Left lung (tissue), 14 donors: ENCODE measurements at places on chromosomes 13 and 19. TPM values are rescaled to one million over a fixed set of nuclear protein-coding genes. Genes with fewer than 3 reads are reported as not detected.
A peak's percentile ranks its signal among the peaks of the same experiment; 100 is the strongest.

DNA sequence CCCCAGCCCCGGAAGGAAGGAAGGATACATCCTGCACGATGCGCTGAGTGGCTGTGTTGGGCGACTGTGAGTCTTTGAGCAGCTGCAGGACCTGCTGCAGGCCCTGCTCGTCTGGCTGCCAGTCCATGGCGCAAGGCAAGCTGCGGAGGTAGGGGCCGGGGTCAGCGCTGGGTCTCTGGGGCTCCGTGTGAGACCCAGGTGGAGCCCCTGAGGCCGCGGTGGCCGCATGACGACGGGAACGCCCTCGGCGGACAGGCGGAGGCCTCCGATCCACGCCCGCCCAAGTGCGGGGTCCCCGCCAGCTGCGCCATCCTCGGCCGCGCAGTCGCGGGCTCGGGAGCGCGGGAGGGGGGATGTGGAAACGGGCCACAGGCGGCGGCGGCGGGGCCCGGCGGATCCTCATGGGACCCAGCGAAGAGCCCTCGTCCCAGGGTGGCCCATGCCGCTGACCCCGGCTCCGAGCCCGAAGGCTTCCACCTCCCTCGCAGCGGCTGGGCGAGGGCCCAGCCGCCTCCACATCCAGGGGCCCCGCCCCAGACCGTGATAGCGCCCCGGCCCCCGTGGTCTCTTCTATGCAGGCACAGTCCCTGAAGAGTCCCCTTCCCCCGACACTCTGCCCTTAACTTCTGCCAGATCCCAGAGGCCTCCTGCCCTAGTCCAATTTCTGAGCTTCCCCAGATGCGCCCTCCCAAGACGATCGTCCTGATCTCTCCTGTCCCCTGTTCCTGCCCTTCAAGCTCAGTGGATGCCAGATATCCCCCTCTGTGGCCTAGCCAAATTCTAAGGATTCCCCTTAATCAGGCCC, 2.7 kb downstream of the TNPO2 start:
- peak; percentile 13 for DNase-seq

DNA sequence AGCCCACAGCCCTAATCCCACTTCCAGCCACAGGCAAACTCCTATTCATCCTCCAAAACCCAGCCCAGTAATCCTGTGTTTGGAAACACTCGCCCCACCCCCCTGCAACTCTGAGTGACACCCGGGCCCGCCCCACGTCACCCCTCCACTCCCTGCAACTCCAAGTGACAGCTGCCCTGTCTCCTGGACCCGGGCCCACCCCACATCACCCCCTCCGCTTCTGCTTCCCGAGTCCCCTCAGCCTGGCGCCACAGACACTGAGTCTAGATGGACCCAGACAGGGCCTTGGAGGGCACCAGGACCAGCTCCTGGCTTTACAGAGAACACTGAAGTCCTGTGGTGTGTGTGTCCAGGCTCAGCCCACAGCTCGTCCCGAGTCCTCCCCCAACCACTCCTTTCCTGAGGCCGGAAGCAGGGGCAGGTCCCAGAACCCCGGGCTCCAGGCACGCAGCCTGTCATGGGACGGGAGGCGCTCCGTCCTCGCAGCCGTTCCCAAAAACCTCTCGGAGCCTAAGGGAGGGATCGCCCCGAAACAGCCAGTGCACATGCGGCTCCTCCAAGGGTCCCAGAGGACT, 7.7 kb downstream of the REXO1 start:
- no peak for DNase-seq

DNA sequence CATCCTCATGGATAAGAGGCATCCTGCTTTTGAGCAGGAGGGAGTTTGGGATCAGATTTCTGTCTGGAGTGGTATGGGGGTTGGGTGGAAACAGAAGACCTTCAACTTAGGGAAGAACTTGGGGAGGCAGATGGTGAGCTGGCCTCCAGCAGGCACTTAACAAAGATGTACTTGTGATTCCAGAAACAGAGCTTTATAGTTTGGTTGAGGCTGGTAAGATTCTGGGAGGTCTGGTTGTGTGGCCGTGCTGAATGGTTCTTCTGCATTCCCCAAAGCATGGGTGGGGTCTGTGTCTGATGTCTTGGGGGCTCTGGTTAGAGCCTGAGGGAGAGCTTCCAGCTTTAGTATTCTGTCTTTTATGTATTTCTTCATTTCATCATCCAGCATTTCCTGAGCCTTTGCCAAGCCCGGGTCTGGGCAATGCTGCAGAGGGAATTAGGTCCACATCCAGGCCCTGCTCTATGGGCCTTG, 4.8 kb downstream of the MEGF8 start:
- DNase-seq = no peak

DNA sequence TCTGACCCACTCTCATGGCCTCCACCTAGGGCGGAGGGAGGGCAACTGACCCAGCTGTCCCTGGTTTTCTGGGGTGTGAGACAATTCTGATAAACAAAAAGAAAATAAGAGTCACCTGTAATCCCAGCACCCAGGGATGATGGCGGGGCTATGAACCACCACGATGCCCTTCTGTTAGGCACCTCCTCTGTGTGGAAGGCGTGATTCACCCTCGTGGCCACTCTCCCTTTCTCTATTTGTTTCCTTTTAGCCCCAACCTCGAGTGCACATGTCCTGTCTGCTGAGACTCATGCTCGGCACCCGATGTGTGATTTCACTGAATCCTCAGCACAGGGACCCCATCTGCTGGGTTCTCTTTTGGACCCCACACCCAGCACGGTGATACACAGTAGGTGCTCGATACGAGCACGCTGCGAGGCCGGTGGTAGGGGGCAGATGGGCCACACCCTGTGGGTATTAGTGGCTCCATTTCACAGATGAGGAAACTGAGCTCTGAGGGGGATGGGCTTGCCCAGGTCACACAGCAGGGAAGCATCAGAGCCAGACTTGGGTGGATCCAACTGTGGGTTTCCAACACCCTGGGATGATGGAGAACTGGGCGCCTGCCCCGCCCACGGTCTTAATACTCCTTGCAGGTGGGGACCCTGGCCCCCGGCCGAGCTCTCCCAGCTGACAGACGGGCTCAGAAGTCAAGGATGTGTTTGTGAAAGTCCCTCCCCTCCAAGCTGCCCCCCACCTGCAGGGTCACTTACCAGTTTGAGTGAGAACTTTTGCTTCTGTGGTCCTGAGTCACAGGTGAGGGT, 24.9 kb downstream of the VRK3 start:
- no peak for DNase-seq

- DNase-seq = no peak
Measured at GRCh38 chr13:23792680-23793079, 96.5 kb downstream of the MIPEP start.

DNA sequence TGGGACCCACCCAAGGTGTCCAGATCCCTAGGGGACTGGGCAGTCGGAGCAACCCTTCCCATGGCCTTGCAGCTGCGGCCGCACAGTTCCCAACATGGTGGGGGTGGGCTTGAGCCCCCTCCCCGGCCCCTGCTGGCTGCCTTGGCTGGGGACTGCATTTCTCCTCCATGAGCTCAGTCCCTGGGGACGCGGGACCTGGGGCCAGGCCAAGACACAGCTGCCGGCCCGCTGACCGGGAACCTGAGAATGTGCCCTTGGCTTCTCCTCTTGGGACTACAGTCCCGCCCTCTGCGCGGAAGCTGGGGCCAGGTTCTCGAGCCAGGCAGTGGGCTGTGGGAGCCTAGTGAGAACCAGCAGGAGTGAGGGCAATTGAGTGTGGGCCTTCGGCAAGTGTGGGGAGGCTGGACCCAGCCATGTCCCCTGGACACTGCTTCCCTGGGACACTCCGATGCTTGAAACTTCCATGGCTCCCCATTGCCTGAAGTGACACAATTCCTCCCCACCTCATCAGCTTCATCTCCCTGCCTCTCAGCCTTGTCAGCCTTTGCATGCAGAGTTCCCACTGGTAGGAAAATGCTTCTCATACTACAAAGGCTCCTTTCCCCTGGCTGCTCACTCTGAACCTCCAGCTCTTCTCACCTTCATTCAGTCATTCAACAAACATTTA, 13.1 kb upstream of the NOTCH3 start:
- no peak for DNase-seq

DNA sequence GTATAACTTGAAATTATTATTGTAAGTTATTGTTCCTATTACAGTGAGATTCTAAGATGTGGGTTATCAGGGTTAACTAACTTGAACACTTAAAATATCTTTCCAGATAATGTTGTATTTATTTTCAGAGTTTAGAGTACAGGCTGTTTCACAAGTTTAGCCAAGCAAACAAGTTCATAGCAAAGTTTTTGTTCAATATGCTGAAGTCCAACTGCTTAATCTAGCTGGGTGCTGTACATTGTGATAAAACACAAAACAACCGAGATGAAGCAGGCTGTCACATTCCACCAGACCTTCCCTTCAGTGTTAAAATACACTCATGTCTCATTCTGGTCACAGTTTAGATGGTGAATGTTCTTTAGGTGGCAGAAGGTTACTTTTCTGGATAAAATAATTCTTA, 148.0 kb upstream of the PCDH20 start:
- DNase-seq = no peak

GRCh38 chr13:52348983-52349780, 56.8 kb downstream of the THSD1 start:
- DNase-seq = no peak

GRCh38 chr13:110562036-110562597, 595 bp upstream of the RAB20 start:
- DNase-seq = no peak

GRCh38 chr19:13417054-13417453, 89.2 kb downstream of the CACNA1A start:
- DNase-seq = no peak

GRCh38 chr13:105952973-105953290, 582.5 kb downstream of the EFNB2 start:
- no peak for DNase-seq

- no peak for DNase-seq
Measured at GRCh38 chr13:48770372-48770771, 116.6 kb downstream of the CYSLTR2 start.

DNA sequence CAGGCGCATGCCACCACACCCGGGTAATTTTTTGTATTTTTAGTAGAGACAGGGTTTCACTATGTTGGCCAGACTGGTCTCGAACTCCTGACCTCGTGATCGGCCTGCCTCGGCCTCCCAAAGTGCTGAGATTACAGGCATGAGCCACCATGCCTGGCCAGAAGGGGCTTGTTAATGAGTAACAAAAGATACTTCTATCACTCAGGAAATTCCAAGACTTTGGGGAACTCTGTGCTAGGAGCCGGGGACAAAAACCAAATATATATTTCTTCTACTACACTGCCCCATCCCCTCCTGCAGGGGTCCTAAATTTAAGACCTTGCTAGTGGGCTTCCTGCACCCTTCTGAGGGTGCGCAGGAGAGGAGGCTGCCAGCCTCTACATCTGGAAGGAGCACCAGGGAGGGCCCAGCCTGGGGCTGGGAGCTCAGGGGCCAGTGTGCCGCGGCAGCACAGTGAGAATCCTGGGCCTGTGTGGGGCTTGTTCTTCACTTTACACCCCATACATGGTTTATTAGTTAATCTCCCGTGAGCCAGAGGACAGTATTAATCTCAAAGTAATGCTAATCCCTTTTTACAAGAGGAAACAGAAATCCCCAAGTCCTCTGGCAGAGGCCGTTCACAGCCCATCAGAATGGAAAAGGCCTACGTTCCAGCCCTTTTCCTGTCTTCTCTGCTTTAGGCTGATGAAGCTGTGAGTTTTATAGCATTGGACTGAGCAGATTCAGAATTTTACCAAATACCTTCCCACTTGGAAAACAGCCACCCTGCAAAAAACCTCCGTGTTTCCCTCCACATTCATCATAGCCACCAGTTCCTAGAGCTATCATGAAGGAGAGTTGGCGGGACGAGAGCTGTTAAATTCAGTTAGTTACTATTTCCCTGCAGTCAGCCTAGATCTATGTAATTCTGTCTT, 44.4 kb upstream of the NPAS1 start:
- no peak for DNase-seq

GRCh38 chr19:29665215-29665825, at the start of gene PLEKHF1:
TSS of gene PLEKHF1 (plus strand) at chr19:29665461. CDS start at chr19:29673840, 8,379 bp downstream.
- DNase-seq = peak; percentile 83

DNA sequence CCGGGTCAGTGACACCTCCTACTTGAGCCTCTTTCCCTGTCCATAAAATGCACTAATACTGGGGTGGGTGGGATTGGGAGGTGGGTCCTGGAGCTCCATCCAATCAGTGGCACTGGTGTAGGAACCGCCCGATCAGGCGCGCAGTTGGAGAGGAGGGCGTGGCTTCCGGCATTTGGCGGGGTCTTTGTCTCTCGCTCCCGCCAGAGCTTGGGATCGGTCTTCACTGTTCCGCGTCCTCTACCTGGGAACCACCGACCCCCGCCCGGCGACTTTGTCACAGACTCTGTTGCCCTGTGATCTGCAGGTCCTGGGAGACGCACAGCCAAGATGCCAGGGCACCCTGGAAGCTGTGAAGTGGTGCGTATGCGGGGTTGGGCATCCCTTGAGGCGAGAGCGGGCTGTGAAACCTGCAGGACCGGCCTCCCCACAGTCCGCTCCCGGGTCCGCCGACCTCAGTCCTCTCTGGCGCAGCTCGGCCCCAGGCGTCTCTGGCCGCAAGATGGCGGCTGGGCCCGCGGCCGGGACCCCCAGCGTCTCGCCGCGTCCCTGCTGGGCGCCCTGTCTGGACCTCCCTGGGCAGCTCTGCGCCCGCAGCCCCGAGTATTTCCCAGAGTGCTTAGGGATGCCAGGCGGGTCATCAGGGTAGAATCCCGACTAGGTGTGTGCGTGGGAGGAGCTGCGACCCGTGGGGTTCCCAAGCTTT, 41.6 kb upstream of the ZNF730 start:
- DNase-seq = peak; percentile 83

GRCh38 chr19:40703029-40703755, 12.7 kb upstream of the NUMBL start:
- DNase-seq = no peak

- DNase-seq = no peak
Measured at GRCh38 chr13:112624602-112625430, 36.9 kb upstream of the TUBGCP3 start.

- DNase-seq = no peak
Measured at GRCh38 chr13:48866249-48866648, 109.5 kb upstream of the FNDC3A start.

GRCh38 chr19:42634409-42635232, 39.9 kb upstream of the CEACAM8 start:
- no peak for DNase-seq

DNA sequence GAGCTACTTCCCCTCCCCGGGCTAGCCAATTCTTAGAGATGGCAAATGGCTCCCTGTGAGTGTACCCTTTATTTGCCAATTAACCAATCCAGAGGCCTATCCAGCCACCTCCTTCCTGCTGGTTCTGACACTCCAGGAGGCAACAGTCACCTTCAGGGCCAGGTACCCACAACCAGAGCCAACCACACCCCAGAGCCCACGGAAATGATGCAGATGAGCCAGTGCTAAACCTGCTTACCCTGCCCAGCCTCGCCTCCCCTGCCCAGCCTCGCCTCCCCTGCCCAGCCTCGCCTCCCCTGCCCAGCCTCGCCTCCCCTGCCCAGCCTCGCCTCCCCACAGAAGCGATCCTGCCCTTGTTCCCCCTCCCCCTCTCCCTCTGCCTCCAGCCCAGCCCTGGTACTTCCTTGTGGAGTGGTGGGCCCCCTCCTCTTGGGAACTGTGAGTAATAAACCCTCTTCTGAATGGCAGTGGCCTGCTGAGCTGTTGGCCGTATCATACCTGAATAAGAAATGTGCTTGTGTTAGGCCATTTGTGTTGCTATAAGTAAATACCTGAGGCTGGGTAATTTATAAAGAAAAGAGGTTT, 173.8 kb upstream of the RNF113B start:
- no peak for DNase-seq

The CEACAM20 gene
- not detected for total RNA-seq

The RASAL3 gene
- total RNA-seq = 27.1 TPM

The SLC10A2 gene
- total RNA-seq = not detected

The URAD gene
- not detected for total RNA-seq

The C19orf38 gene
- 3.2 TPM for total RNA-seq

The ZIK1 gene
- total RNA-seq = 4.4 TPM

The VSTM1 gene
- total RNA-seq = 12.1 TPM

The CILP2 gene
- 0.31 TPM for total RNA-seq

The CCDC194 gene
- 0.61 TPM for total RNA-seq

The ZNF793 gene
- 4.8 TPM for total RNA-seq

The PTGIR gene
- 12.1 TPM for total RNA-seq

The TIMM29 gene
- 18.8 TPM for total RNA-seq

The ZNF709 gene
- 1.8 TPM for total RNA-seq
